ENCODE measurements at places on chromosomes 3 and 15. TPM values are rescaled to one million over a fixed set of nuclear protein-coding genes. Genes with fewer than 3 reads are reported as not detected.

DNA sequence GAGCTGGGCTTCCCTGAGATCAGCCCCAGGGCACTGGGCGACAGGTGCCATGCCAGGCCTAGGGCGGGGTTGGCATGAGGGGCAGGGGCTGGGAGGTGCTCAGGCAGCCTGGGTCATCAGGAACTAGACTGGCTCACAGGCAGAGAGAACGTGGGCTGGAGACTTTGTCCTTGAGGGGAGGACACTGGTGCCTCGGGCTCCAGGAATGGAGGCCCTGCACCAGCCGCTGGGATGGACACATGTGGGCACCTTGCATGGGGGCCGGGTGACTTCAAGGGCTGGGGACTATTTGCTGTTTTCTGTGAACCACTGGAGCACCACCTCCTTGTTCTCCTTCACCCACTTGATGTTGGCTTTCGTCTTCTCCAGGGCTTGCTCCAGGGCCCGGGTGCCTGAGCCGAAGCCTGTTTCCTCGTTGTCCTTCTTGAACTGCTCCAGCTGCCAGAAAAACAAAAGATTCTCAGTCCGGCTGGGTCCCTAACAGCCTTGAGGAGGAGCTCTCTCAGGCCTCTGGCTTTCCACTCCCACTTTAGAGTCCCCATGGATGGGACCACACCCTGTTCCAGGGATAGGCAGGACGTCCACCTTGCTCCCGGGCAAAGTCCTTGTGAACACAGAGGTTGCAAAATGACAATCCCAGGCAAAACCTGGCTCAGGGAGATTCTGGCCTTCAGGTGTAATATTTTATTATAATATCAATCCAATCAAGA, 9.1 kb downstream of the MESP2 start:
- H3K4me1 ChIP-seq = peaks cover 5% of the 10 kb centered on the region
- no peaks in the 10 kb centered on the region for H3K36me3 ChIP-seq
- no peak overlapping the region for H3K4me3 ChIP-seq

- no peak overlapping the region for H3K4me3 ChIP-seq
- H3K4me1 ChIP-seq = no peaks in the 10 kb centered on the region
- DNase-seq = no peak
- no peak overlapping the region for H3K27ac ChIP-seq
Observed at GRCh38 chr15:73485372-73485771, 42.4 kb downstream of the REC114 start.

The SCAMP2 gene
- total RNA-seq = 57.8 TPM

GRCh38 chr3:124230432-124230831, 238.5 kb upstream of the ROPN1 start:
- peaks cover 19% of the 10 kb centered on the region for H3K27me3 ChIP-seq
- H3K27ac ChIP-seq = no peak overlapping the region
- H3K36me3 ChIP-seq = no peaks in the 10 kb centered on the region
- H3K4me3 ChIP-seq = no peak overlapping the region
- no peaks in the 10 kb centered on the region for H3K4me1 ChIP-seq
- no peak for DNase-seq

GRCh38 chr3:34504775-34505174, 706.3 kb downstream of the PDCD6IP start:
- no peak overlapping the region for H3K27ac ChIP-seq
- H3K27me3 ChIP-seq = no peaks in the 10 kb centered on the region
- H3K4me1 ChIP-seq = no peaks in the 10 kb centered on the region
- no peak overlapping the region for H3K4me3 ChIP-seq
- no peak for DNase-seq
- no peaks in the 10 kb centered on the region for H3K36me3 ChIP-seq
